ENCODE measurements at places on chromosomes 12 and 14. TPM values are rescaled to one million over a fixed set of nuclear protein-coding genes. Genes with fewer than 3 reads are reported as not detected.

The KLRK1 gene
- 42.3 TPM for polyA plus RNA-seq

DNA sequence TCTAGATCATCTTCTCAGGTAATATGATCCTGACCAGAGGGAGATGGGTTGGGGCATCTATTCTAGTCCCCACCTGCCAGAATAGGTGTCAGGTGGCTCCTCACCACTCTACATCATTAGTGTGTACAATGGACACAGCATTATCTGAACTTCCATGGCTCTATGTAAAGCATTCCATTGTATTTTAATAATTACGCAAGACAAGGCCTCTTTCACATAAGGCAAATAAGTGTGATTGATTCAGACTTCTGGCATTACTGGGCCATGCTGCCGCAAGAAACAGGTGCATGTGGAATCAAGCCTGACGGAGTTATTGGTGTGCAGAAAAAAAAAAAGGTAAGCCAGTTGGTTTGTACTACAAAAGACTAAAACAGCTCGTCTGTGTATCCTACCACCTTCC lies 3.1 kb upstream of the DDHD1 start:
- DNase-seq, result no peak

DNA sequence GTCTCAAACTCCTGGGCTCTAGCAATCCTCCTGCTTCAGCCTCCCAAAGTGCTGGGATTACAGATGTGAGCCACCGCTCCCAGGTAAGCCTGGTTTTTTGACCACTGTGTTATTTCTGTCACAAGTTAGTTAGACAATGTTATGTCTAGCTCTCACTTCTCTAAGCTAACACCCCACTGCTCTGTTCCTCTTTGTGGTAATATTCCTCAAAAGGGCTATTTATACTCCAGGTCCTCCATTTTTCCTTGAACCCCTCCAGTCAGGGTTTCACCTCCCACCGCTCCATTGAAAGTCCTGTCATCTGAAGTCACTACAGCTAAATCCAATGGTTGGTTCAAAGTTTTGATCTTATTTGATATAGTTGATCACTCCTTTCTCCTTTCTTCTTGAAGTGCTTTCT lies 5.1 kb downstream of the IRAK3 start:
- no peak for DNase-seq

- no peak for DNase-seq
Observed at GRCh38 chr14:22515929-22516328, 73.1 kb downstream of the DAD1 start.

- DNase-seq, result no peak
Observed at GRCh38 chr14:64738281-64738804, 34.1 kb downstream of the PLEKHG3 start.

- no peak for DNase-seq
Observed at GRCh38 chr14:104563191-104563741, 16.3 kb upstream of the C14orf180 start.

- DNase-seq, result no peak
Observed at GRCh38 chr12:10388624-10389413, 1.0 kb downstream of the KLRK1 start.

The UNC79 gene
- 0.03 TPM for polyA plus RNA-seq

GRCh38 chr12:89325495-89325894 lies 26.8 kb downstream of the DUSP6 start:
- no peak for DNase-seq

GRCh38 chr12:120620624-120621023 lies 19.8 kb upstream of the CABP1 start:
- DNase-seq, result no peak

DNA sequence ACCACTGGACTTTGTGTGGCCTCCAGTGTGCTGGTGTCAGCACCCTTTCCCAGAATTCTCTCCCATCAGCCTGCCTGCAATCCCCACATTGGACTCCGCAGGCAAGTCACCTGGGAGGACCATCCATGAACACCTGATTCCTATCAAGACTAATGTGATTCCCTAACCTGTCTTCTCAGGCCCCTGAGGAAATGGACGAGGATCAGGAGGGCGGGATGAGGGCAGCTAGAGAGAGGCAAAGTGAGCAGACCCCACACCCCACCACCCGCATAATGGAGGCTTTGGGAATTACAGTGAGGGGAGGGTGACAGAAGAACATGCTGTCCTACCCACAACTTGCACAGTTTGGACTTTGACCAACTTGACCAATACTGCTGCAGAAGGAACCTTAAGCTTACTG lies 60.9 kb upstream of the RFX4 start:
- no peak for DNase-seq

The INSM2 gene
- polyA plus RNA-seq, result not detected

DNA sequence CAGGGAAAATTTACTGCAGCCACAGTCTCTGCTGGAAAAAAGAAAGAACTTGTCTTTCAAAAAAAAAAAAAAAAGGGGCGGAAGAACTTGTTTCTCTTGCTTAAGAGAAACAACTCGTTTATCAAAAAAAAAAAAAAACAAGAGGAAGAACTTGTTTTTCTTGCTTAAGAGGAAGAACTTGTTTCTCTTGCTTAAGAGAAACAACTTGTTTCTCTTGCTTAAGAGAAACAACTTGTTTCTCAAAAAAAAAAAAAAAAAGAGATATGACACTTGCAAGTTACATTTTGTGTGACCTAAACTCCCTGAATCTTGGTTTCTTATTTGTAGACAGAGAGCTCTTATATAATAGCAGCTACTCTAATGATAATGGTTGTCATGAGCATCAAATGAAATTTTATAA lies 44.7 kb upstream of the USP15 start:
- DNase-seq, result no peak

GRCh38 chr14:20719777-20720176 lies 25.9 kb upstream of the EDDM3A start:
- no peak for DNase-seq

- DNase-seq, result no peak
Observed at GRCh38 chr12:95415451-95415850, 58.5 kb upstream of the METAP2 start.

DNA sequence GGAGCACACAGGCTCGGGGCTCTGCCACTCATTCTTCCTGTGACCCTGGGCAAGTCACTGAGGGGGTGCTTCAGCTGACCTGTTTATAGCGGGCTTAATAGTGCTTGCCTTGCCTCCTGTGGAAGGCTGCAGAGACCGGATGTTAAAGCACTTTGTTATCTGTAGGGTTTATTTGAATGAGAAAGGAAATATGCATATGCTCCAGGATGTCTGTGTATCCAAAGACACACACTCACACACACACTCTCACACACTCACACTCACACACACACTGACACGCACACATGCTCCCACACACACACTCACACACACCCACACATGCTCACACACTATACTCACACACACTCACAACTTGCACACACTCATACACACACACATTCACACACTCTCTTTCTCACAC lies 56.1 kb upstream of the DDX11 start:
- DNase-seq, result no peak

The FOXG1 gene
- polyA plus RNA-seq, result not detected

- no peak for DNase-seq
Observed at GRCh38 chr12:67268335-67268895, 743 bp upstream of the CAND1 start.

The RASSF9 gene
- polyA plus RNA-seq, result not detected

- peak; percentile 44 for DNase-seq
Observed at GRCh38 chr12:54294152-54294952, 6.5 kb downstream of the NFE2 start.

The SIRT4 gene
- 1.4 TPM for polyA plus RNA-seq

DNA sequence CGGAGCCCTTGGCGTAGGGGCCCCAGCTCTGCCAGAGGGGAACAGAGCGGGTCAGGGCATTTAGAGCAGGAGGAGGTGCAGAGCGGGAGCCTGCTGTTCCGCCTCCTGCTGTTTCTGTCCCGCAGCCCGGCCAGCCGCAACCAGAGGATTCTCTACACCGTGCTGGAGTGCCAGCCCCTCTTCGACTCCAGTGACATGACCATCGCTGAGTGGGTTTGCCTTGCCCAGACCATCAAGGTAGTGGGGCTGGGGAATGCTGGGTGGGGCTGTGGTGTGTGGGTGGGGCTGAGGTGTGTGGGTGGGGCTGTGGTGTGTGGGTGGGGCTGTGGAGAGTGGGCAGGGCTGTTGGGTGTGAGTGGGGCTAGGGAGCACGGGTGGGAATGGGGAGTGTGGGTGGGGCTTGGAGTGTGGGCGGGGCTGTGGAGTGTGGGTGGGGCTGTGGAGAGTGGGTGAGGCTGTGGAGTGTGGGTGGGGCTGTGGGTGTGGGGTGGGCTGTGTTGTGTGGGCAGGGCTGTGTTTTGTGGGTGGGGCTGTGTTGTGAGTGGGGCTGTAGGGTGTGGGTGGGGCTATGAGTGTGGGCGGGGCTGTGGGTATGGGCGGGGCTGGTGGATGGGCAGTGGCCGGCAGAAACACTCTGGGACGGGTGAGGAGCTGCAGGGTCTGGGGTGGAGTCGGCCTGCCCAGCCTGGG lies 8.0 kb downstream of the ASPG start:
- DNase-seq, result no peak

GRCh38 chr14:33126433-33126832 lies 187.8 kb downstream of the NPAS3 start:
- no peak for DNase-seq

DNA sequence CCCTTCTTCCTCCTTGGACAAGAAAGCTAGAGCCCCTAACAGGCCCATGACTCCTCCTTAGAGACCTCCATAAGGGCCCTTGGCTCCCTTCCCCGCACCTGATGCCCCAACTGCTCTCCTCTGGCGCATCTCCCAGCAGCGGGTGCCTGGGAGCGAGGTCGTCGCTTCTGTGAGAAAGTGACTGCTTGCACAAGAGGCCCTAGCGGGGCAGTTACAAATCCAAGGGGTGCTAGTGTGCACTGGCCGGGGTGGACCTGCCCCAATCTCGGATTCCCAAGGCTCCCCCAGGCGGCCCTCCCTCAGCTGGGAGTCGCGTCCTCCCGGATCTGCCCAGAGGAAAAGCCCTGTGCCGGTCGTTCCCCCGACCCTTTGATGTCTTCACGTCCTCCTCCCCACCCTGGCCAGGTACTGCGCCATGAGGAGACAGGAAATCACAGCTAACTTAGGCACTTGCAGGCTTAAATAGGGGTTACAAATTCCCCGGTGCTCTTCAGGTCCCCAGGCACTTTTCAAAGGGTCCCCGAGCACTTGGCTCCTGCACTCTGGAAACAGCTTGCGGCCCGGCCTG lies 2.8 kb downstream of the NKX2-8 start:
- DNase-seq, result no peak

The LRRC10 gene
- not detected for polyA plus RNA-seq

The RPGRIP1 gene
- not detected for polyA plus RNA-seq

- no peak for DNase-seq
Observed at GRCh38 chr12:26520869-26521268, 312.1 kb downstream of the ITPR2 start.

The OR6C2 gene
- polyA plus RNA-seq, result not detected

GRCh38 chr12:121921066-121921465 lies 2.7 kb downstream of the CFAP251 start:
- no peak for DNase-seq

The SLCO1A2 gene
- not detected for polyA plus RNA-seq

The SLC17A8 gene
- polyA plus RNA-seq, result not detected
